ENCODE measurements at places on chromosomes 1 and 21. TPM values are rescaled to one million over a fixed set of nuclear protein-coding genes. Genes with fewer than 3 reads are reported as not detected.

- DNase-seq: no peak
Measured at GRCh38 chr1:155136748-155137147, 1.1 kb downstream of the SLC50A1 start.

Gene MPZ
- total RNA-seq: 2.9 TPM

Gene BMP8B
- not detected for total RNA-seq

GRCh38 chr1:60126723-60127122 lies 53.2 kb upstream of the C1orf87 start:
- peak; percentile 28 for DNase-seq

Gene LGR6
- total RNA-seq: not detected

DNA sequence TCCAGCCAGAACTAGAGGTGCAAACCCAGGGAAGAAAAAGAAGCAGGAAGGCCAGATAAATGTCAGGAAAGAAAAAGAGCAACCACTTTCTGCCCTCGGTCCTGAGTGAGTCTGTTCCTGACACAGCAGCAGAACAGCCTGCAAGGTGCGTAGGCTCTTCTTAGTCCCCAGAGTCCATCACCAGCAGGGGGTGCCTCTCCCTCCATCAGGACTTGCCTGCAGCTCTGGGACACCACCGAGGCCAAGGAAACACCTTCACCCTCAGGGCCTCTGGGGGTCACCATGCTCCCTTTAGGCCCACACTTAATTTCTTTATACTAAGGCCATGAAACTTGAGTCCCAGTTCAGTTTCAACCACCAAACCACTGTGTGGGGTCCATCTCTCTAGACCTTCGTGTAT lies 43.7 kb upstream of the NFASC start:
- no peak for DNase-seq

DNA sequence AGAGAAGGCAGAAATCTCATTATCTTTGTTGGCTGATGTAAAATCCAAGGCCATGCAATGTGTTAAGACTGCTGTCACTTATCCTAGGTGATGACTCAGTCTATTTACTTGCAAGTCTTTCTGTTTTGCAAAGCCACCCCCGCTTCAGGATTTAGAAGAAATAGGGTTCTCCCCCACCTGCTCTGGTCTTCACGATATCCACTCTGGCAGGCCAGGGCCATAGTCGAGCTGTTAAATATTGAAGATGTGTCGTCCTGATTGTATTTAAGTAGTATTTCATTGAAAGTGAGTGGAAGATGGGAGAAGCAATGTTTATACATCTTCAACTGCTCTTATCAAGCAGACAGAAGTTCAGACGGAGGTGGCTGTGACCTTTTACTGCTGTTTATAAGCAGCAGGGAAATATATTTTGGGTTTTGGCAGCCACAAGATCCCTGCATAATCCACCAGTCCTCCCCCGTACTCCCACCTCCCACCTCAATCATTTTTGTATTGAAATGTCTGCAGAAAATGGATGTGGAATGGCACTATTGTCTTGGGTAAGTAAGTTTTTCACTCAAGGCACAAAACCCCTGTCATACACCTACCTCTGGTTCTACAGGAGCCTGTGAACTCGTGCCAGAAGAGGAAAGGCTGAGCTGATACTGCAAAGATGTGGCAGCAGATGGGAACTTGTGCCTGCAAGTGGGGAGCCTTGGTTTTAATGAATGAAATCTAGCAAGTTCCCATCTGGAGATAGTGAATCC lies 117.4 kb downstream of the MRPS6 start:
- peak; percentile 44 for DNase-seq

GRCh38 chr1:229064320-229065168 lies 206.4 kb upstream of the RAB4A start:
- peak; percentile 53 for DNase-seq

GRCh38 chr1:23101887-23102286 lies 66.8 kb downstream of the LUZP1 start:
- peak; percentile 69 for DNase-seq

DNA sequence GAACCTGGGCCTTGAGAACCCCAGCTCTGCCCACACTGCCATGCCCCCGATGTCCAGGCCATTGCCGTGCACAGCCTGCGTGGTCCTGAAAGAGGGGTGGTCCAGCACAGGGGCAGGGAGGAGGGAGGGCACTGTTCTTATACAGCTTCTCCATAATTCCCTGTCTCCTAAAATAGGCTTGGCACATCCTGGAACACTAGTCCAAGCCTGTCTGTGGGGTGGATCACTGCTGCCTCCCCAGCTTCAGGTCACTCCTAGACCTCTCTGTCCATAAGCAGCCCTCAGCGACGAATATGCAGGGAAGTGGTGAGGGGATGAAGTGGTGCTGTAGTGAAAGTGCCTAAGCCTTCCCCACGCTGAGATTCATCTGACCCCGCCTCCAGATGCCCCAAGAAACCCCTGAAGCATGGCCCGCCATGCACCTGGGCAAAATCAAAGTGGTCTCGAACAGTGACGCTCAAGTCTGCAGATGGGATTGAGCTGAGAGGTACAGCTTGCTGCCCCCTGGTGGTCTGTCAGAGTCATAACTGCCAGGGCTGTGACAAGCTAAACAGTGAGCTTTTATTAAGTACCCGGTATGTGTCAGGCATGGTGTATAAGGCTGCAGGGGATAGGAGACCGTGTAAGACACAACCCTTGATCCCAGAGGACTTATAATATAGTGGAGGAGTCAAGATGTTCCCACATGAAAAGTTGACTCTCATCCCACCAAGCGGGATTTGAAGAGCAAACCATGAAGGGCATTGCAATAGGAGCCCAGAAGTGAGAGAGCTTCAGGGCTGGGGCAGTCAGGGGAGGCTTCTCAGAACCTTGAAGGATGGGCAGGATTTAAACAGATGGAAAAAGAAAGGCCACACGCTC lies 66.6 kb downstream of the FAM163A start:
- peak; percentile 82 for DNase-seq

Measured in fibroblast of villous mesenchyme (primary cell).